ENCODE measurements at places on chromosomes 5 and 9. TPM values are rescaled to one million over a fixed set of nuclear protein-coding genes. Genes with fewer than 3 reads are reported as not detected.

The FBLL1 gene
- 1.9 TPM for total RNA-seq

The GLRA1 gene
- not detected for total RNA-seq

The SLC6A7 gene
- 10.8 TPM for total RNA-seq

The ANKRD18A gene
- 1.4 TPM for total RNA-seq

The NR5A1 gene
- not detected for total RNA-seq

The PCDHAC2 gene
- total RNA-seq: 3.4 TPM

The FAM78A gene
- 8.9 TPM for total RNA-seq

The KIF24 gene
- total RNA-seq: 2.6 TPM

The SLCO4C1 gene
- 0.96 TPM for total RNA-seq

The SLC25A2 gene
- 1.9 TPM for total RNA-seq

GRCh38 chr5:128673000-128673399 is 135.0 kb upstream of the FBN2 start:
- DNase-seq: no peak

DNA sequence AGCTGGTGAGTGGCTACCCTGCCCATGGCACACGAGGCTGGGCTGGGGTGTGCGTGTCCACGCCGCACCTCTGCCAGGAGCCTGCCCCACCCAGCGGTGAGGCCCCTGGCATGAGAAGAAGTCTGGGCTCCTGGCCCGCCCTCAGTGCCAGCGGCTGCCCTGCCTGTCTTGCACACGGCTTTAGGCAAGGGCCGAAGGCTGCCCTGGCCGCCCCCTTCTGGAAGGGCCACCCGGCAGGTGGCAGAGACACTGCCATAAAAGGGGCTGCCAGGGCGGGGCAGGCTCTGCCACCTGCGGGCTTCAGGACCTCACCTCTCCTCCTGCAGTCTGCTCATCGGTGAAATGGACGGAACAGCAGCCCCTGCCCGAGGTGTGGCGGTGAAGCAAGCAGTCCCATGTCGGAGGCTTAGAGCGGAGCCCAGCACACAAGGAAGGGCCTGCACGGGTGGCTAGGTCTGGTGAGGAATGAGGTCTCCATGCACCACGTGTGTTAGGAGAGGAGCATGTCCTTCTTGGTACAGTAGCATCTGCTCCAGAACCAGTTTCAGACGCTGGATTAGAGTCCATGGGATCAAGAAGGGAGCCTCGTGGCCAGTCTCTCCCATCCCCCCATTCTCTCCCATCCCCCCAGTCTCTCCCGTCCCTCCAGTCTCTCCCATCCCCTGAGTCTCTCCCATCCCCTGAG is 34.8 kb upstream of the TMEM250 start:
- DNase-seq: no peak

- DNase-seq: peak; percentile 38
Measured at GRCh38 chr5:135569755-135570452, 8.9 kb downstream of the CXCL14 start.

- no peak for DNase-seq
Measured at GRCh38 chr9:135359764-135360163, 119.8 kb upstream of the PPP1R26 start.

DNA sequence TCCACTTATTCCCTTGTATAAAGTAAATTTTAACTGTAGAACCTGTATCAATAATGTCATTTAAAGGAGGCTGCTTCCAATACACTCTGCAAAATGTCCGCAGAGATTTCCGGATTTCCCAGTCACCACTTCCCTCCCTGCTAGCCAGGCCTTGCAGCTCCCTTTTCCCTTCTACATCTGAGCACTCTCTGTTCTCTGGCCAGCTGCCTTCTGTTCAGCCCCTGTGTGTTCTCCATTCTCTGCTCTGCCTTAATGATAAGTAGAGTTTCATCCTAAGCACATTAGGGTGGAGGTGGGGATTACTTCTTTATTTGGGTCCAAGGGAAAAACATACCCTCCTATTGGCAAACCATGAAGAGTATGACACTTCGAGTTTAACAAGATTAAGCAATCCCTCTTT is 719.6 kb upstream of the WWC1 start:
- no peak for DNase-seq

DNA sequence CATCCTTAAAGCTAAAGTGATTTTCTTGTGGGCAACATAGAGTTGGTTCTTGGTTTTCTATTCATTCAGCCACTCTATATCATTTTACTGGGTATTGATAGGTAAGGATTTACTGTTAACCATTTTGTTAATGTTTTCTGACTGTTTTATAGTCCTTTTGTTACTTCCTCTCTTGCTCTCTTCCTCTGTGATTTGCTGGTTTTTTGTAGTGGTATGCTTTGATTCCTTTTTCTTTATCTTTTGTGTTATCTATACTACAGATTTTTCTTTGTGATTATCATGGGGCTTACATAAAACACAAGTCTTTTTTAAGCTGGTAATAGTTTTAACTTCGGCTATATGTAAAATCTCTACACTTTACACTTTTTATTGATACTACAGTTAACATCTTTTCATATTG is 43.3 kb downstream of the CREBRF start:
- no peak for DNase-seq

GRCh38 chr5:66597183-66597757 is 1.1 kb downstream of the MAST4 start:
- DNase-seq: peak; percentile 38

- DNase-seq: peak; percentile 42
Measured at GRCh38 chr9:117470902-117471301, 56.0 kb upstream of the ASTN2 start.

DNA sequence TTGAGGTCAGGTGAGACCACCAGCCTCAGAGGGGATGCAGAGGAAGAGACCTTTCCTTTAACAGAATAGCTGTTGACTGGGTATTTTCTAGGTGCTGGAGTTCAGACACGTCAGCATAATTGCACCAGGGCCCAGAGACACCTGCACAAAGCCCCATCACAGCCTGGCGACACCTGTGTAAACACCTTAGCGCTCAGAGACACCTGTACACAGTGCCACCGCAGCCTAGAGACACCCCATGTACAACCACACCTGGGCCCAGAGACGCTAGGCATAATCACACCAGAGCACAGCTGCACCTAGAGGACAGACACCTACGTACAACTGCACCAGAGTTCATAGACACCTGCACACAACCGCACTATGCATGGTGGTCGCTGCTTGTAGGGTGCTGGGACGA is 1.0 kb downstream of the TRIP13 start:
- DNase-seq: no peak

- no peak for DNase-seq
Measured at GRCh38 chr9:137575716-137576411, 2.9 kb downstream of the DPH7 start.

GRCh38 chr5:72498284-72498683 is 8.9 kb downstream of the ZNF366 start:
- no peak for DNase-seq

DNA sequence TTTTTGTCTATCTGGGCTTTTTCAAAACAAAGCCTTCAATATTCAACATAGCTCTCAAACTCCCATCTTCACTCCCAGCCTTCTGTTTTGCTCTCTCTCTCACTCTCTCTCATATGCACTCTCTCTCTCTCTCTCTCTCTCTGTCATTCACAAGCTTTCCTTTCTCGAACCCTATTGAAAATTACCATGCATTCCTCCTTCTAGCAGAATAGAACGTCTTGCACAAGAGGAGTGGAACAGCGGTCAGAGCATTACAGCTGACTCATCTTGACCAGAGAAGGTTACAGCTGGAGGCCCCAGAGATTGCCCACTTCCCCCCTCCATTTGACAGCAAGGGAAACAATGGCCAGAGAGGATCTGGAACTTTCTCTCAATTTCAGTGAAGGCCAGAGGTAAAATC is 51.0 kb upstream of the LIFR start:
- peak; percentile 70 for DNase-seq

GRCh38 chr9:89845321-89845720 is 240.5 kb downstream of the GADD45G start:
- no peak for DNase-seq

GRCh38 chr9:127538849-127539258 is 73.2 kb upstream of the STXBP1 start:
- no peak for DNase-seq

DNA sequence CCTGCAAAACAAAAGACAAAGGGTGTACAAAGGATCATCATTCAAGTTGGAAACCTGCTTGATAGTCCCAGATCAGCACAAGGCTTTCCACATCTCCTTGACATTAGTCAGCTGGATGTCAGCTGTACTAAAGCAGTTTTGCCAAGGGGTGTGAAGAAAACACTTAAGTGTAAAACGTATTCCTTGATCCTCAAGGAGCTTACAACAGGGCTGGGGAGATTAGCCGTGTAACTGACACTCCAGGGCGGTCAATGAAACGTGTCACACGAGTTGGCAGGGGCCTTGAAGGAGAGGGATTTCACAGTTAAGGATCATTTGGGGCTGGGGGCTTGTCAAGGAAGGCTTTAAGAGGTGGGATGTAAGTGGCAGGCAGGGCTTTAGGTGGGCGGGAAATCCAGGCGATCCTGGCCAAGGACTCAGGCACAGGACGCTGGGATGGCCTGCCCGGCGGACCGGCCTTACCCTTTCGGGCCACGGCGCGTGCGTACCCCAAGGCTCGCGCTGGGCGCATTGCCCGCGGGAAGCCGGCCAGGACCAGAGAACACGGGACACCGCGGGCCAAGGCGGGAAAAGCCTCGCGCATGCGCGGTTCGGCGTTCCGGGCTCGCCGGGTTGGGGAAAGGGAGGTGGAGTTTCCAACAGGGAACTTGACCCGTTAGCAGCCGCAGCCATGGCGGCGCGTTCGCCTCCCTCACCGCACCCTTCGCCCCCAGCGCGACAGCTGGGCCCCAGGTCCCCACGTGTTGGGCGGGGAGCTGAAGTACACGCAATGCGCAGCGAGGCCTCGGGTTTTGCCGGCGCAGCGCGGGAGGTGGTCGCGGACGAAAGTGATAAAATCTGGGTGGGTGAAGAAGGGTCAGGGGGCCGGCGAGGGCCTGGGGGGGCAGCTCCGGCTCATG is at the start of gene CNTLN:
Gene CNTLN, plus strand, starts transcription at position 645 of the 899 bp plus-strand sequence. Its CDS starts 26 bp downstream, at position 671.
- DNase-seq: peak; percentile 95

DNA sequence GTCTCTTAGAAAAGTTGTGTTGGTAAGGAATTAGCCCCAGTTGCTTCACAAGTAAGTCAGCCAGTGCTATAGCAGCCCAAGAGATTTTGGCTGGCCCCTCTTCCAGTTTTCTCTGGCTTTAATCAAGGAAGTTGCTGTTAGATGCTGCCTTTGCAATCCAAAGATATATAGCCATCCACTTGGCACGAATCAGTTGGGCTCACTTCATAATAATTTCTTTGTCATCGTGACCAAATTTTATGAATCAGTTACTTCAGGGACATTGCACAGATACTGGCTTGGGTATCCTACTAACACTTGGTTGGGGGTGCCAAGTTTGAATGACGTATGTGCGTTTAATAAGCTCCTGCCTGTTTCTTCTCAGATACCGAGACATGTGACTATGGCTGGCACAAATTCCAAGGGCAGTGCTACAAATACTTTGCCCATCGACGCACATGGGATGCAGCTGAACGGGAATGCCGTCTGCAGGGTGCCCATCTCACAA is 81.5 kb downstream of the VCAN start:
- DNase-seq: no peak

GRCh38 chr5:11596657-11597071 is 307.6 kb downstream of the CTNND2 start:
- DNase-seq: no peak

DNA sequence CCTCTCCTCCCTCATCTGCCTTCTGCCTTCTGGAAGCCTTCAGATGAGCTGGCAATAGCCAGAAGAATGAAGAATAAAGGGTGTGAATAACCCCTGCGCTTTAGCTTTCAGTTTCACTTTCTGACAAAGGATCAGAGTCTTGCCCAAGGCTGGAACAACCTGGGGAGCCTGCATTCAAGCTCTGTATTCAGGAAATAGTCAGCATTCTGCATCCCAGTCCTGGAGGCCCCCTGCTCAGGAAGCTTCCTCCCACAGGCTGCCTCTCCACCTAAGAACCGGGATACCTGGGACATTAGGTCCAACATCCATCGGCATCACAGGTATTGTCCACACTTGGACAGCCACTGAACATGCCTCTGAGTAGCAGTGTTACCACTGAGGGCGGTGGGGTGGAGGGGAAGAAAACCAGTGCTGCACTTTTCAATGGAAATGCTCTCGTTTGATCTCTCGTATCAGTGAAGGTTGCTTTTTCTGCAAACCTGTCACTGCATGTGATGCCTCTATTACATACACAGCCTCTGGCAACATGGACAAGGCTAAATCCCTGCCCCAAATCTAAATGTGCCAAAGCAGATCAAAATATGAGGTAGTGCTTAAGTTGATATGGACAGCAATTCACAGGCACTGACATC is 39.8 kb upstream of the ACO1 start:
- DNase-seq: no peak

- DNase-seq: no peak
Measured at GRCh38 chr5:143427122-143427735, 23.7 kb upstream of the NR3C1 start.

DNA sequence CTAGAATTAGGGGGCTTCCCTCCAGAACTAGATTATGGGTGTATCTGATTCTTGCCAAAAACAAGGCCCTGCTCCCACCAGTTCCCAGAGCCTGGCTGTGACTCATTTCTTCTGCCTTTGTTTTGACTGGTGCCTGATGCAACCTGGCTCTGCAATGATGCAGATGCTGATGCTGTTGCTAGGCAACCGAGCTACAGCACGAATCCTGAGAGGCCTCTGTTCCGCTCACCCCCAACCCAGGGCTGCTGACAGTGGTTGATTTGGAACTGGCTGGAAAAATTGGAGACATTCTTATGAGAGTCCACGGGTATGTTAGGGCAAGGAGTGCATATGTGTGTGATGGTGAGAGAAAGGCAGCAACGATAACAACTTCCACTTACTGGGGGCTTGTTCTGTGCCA is 100.3 kb downstream of the NSG2 start:
- DNase-seq: no peak

DNA sequence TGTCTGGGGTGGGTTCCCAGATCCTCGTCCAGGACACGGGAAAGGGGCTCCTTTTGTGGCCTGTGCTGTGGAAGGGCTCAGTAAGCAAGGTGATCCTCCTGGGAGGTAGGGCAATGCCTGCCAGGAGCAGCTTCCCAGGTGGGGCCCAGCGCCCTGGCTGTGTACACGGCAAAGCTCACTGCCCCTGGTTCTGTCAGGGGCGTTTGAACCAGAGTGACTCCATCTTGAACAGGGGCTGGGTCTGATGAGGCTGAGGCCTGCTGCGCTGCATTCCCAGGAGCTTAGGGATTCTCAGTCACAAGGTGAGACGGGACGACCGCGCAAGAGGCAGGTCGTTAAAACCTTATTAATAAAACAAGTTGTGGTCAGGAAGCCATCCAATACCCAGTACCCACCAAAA is 19.9 kb upstream of the SLC12A7 start:
- DNase-seq: no peak

DNA sequence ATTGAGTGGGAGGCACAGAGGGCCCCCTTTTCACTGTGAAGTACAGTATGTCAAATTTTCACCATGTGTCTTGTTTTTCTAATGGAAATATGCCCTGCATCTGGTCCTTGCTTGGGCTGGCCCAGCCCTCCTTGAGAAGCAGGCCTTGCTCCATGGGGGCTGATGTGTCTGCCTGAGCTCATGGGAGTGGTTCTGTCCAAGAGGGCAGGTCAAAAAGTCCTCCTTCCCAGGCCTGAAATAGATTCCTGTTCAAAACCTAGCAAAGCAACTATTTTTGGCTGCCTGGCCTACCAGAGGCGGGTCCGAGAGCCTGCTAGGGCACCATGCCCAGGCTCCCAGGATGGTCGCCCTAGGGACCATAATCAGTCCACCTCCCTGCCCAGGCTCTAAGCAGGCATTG is 40.5 kb upstream of the NEURL1B start:
- peak; percentile 65 for DNase-seq

Measured in umbilical cord (tissue), 2 donors.